ENCODE measurements at places on chromosomes 6 and 20. TPM values are rescaled to one million over a fixed set of nuclear protein-coding genes. Genes with fewer than 3 reads are reported as not detected.

GRCh38 chr6:122648726-122649125 lies 38.5 kb downstream of the PKIB start:
- no peaks in the 10 kb centered on the region for H3K36me3 ChIP-seq
- no peaks in the 10 kb centered on the region for H3K27me3 ChIP-seq
- H3K27ac ChIP-seq, result no peak overlapping the region
- no peak overlapping the region for H3K4me3 ChIP-seq
- H3K4me1 ChIP-seq, result no peaks in the 10 kb centered on the region

FAM209B gene
- not detected for total RNA-seq

DZANK1 gene
- total RNA-seq, result 1.2 TPM

ELOVL4 gene
- 6.9 TPM for total RNA-seq

Measured in HFFc6 (cell line).